ENCODE measurements at places on chromosomes 7 and 10.

DNA sequence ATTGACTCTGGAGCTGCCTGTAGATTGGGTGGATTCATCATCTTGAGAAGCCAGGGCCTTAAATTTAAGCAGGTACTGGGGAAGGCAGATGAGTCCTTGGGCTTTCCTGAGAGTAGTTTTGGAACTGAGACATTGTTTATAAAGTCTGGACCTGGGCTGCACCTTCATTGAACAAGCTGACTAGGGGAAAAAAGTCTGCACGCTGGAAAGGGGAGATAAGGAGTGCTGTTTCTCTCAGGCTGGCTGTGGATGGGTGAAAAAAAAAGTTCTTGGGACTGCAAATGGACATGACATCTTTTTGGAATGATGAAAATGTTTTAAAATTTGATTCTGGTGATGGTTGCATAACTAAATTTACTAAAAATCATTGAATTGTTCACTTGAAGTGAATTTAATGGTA is 12.0 kb downstream of the SEC24C start:
- DNase-seq, result no peak

GRCh38 chr7:152313831-152314604 is 121.8 kb downstream of the KMT2C start:
- no peak for DNase-seq

DNA sequence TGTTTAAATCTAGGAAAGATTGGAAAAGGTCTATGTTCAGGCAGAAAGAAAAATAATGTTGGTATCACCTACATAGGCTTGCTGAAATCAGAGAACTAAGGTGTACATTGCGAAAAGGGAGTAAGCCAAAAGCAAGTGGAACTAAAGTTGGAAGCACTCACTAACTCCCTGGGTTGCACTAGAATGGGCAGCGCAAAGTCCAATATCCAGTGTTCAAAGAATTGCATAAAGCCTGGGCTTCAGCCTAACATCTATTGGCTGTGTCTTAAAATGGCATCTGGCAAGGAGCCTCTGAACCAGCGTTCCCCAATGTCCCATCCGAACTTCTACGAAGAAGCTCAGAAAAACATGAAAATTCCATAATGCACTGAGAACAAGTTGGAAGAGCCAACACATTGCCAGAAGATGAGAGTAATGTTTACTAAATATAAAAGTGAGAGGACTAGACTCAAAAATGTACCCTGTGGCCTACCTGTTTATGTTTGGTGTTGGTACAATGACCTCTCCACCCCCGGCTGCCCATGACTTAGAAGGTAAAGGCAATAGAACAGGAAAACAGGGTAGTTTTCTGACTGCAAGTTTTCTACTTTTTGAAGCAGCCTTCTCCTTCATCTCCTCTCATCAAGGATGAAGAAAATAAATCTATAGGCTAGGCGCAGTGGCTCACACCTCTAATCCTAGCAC is 275.9 kb upstream of the GHITM start:
- DNase-seq, result no peak

- DNase-seq, result no peak
These were observed 150.2 kb upstream of the FERD3L start for GRCh38 chr7:19295376-19295775.

DNA sequence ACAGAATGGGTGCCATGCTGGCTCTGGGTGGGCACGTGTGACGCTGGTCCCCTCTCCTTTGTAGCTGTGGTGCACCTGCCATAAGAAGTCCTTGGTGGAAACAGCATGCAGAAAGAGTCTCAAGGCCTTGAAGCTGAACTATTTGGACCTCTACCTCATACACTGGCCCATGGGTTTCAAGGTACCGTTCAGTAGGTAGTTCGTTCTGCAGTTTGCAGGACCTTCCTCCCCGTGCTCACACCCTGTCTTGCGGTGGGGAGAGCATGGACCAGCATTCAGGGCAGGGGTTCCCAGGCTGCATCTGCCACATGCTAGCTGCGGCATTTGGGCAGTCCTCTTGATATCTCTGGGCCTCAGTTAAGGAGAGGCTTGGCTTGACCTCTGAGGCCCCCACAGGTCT is 7.3 kb downstream of the AKR1E2 start:
- no peak for DNase-seq

DNA sequence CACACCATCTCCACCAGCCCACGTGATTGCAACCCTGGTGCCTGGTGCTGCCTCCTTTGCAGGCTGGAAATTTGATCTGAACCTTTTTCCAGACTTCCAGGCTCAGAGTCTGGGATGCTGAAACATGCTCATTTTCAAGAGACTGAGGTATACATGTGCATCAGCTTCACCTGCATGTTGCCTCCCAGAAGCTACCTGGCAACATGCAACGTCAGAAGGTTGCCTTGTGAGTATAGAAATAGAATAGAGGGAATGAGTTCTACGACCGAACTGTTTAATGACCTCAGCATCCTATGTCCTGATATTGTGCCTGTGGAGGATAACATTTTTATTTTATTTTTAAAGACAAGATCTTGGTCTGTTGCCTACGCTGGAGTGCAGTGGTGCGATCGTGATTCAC is 1.9 kb upstream of the ZNF212 start:
- no peak for DNase-seq

Measured in T-helper 2 cell (primary cell).